Heart left ventricle (tissue), 16 donors: ENCODE measurements at places on chromosomes 3 and 15.

DNA sequence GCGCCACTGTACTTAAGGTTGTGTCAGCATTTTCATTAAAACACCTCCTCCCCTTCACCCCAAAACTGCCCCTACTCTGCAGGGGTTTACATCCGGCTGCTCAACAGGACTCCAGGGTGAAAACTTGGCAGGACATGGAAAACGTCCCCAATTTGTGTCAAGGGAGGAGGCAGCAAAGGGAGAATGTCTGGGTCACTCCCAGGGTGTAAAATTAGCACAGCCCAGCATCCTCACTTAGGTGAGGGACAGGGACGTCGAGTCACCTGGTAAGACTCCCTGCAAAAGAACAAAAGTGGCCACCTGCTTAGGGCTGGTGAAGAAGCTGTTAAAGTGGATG, 532.3 kb downstream of the FOXP1 start:
- H3K4me1 ChIP-seq, result peaks cover 46% of the 10 kb centered on the region
- H3K27ac ChIP-seq, result peak overlapping the region; percentile 74
- no peak overlapping the region for H3K4me3 ChIP-seq
- DNase-seq, result no peak
- no peaks in the 10 kb centered on the region for H3K27me3 ChIP-seq
- peaks cover 52% of the 10 kb centered on the region for H3K36me3 ChIP-seq

DNA sequence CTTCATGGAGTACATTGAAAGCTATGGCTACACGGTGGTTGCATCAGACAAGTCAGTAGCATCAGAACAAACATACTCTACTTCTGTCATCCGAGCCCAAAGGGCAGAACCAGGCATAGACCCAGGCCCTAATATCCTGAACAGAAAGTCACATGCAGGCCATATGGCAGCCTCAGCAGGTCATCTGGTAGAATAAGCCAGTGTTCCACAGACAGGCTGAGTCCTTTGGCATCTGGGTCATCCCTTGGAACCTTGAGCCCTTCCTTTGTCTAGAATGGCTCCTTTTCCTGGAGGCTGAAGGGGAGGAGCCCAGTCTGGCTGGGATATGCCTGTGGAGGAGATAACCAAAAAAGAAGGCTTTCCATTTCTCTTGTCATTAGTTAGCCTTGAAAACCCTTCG, 29.2 kb downstream of the SEMA6D start:
- H3K4me3 ChIP-seq, result no peak overlapping the region
- no peak for DNase-seq
- no peaks in the 10 kb centered on the region for H3K36me3 ChIP-seq
- no peak overlapping the region for H3K27ac ChIP-seq
- peaks cover 14% of the 10 kb centered on the region for H3K4me1 ChIP-seq

DNA sequence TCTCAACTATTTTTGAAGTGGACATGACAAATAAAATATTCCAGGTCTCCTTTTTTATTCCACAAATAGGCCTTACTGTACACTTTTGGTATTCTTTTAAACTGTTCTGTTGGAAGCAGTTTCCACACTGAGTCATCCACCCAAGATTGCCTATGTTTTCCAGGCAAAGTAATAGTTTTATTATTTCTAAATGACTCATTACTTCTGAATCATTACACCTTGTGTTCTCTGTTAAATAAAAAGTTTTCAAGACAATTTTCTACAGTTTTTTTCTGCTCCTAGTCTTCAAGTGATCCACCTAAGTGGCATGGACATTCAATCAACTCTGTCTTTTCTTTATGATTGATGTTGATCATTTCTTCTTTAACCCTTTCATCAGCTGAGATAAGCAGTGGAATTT, 26.5 kb downstream of the PPP2R3A start:
- no peaks in the 10 kb centered on the region for H3K27me3 ChIP-seq
- H3K4me1 ChIP-seq, result peaks cover 16% of the 10 kb centered on the region
- H3K27ac ChIP-seq, result no peak overlapping the region
- DNase-seq, result no peak
- no peak overlapping the region for H3K4me3 ChIP-seq

DNA sequence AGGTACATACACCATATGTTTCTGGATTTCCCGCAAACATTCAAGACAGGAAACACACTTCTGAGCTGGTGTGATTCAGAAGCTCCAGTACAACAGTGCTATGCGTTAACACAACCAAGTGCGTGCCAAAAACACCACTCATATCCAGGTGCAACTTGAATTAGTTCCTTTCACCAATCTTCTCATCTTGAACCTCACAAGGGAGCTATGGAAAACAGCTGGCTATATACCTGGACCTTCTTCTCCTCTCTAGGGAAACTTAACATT, 31.3 kb downstream of the SUSD5 start:
- H3K27ac ChIP-seq, result no peak overlapping the region
- H3K27me3 ChIP-seq, result no peaks in the 10 kb centered on the region
- H3K4me1 ChIP-seq, result no peaks in the 10 kb centered on the region
- H3K4me3 ChIP-seq, result no peak overlapping the region
- H3K36me3 ChIP-seq, result no peaks in the 10 kb centered on the region

- no peak for DNase-seq
- no peaks in the 10 kb centered on the region for H3K36me3 ChIP-seq
- no peak overlapping the region for H3K27ac ChIP-seq
Observed at GRCh38 chr15:69089258-69089657, 71.2 kb upstream of the GLCE start.

DNA sequence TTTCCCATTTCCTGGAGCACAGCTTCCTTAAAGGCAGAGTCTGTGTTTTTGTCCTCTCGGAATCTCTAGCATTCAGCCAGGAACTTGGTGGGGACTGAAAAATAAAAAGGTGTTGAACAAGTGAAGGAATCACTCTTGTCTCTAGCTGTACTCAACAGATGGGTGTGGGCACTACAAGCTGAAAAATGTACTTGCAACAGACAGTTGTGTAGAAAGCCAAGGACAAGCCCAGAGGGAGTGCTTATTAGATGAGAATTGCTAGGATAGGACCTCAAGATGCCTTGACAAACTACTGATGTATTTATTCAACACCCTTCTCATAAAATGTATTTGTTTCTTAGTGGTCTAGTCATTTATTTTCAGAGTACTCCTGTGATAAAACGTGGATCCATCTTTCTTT, 95.1 kb downstream of the CHCHD6 start:
- no peaks in the 10 kb centered on the region for H3K27me3 ChIP-seq
- no peaks in the 10 kb centered on the region for H3K4me1 ChIP-seq
- no peak for DNase-seq
- H3K36me3 ChIP-seq, result no peaks in the 10 kb centered on the region
- H3K4me3 ChIP-seq, result no peak overlapping the region

DNA sequence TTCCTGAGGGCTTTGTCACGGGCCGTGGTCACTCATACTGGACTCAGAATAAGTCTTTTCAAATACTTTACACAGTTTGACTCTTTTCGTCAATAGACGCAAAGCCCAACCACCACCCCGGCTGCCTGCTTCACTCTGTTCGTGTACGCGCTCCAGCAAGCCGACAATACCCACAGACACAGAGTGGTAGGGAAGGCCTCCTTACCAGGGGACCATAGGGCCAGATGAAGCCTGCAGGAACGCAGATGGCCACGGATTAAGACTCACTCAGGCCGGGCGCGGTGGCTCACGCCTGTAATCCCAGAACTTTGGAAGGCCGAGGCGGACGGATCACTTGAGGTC, 29.7 kb downstream of the EFCAB12 start:
- no peaks in the 10 kb centered on the region for H3K36me3 ChIP-seq
- H3K4me1 ChIP-seq, result peaks cover 23% of the 10 kb centered on the region
- DNase-seq, result no peak
- H3K27ac ChIP-seq, result peak overlapping the region; percentile 64

DNA sequence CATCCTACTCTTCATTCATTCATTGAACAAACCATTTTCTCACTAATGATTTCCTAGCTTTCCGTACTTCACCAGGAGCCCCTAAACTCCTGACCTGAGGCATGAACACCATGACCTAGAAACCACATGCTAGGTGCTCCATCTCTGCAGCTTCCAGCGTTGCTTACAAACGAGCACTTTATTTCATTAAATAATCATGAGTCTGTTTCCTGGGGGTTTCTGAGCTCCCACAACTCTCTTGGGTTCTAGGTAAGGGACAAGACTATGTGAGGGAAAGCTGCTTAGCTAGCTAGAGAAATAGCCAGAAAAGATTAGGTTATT, 1.3 kb downstream of the MAP2K1 start:
- peak overlapping the region; percentile 81 for H3K4me3 ChIP-seq
- peaks cover 23% of the 10 kb centered on the region for H3K4me1 ChIP-seq
- no peak for DNase-seq
- H3K36me3 ChIP-seq, result no peaks in the 10 kb centered on the region

DNA sequence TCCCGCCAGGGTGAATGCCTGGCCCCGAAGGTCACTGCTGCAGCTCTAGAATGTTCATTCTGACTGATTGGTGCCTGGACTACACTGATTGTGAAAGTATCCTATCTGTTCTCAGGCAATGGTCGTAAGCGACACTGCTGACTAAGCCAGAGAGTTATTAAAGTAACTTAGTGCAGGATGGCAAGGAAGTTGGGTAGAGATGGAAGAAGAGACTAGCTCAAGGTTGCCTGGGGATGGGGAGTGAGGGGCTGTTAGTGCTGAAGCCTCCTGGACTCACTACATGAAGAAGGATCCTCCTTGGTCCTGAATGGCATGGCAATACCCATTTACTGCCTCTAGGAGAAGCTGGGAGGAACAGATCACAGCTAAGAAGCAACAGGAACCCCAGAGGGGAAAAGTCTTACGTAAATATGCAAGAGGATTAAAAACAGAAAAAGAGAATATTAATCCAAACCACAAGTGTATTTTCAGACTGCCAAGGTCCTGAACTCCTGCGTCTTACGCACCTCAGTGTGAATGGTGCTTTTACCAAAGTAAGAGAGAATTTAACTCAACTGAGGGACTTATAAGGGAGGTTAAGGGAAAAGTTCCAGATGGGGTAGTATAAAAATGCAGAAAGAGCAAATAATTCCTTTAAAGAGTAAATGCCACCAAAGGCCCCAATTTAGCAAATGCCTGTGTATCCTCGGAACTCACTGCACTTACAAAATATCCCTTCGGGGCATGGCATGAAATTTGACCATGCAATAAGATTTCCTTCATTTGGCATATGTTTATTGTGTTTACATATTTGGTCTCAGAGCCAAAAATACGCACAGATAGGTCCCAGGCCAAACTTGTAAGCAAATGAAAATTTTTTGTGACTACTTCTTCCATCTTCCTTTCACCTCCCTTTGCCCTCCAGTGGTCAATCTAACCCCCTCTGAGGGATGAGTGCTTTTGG, 64.0 kb upstream of the DGKG start:
- H3K27ac ChIP-seq, result peak overlapping the region; percentile 50
- H3K36me3 ChIP-seq, result no peaks in the 10 kb centered on the region
- peaks cover 4% of the 10 kb centered on the region for H3K27me3 ChIP-seq
- H3K4me1 ChIP-seq, result peaks cover 15% of the 10 kb centered on the region

DNA sequence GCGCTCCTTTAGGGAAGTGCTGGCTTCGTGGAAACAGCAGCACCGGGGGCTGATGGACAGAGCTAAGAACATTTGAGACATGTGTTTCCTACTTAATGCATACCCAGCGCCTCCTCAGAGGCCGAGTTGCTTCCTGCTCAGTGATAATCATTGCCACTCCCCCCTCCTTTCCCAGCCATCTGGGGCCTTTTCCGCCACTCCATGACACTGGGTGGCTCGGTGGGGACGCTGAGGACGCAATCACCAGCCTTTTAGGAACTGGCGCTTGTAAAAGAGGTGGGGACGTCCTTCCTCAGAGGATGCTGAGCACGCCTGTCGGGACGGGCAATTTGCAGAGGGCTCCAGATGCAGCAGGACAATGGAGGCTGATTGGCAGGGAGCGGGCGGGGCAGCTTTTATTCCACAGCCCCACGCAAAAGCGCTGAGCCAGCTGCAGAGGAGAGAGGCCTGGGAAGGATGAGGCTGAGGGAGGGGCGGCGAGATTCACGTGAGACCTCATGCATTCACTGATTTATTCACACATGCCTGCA, 22.2 kb upstream of the IQSEC1 start:
- H3K4me3 ChIP-seq, result no peak overlapping the region
- no peaks in the 10 kb centered on the region for H3K27me3 ChIP-seq
- H3K36me3 ChIP-seq, result no peaks in the 10 kb centered on the region
- H3K27ac ChIP-seq, result no peak overlapping the region
- H3K4me1 ChIP-seq, result peaks cover 10% of the 10 kb centered on the region
- DNase-seq, result peak; percentile 34

GRCh38 chr3:23421811-23422516, 218.8 kb downstream of the UBE2E2 start:
- H3K27me3 ChIP-seq, result no peaks in the 10 kb centered on the region
- H3K4me1 ChIP-seq, result peaks cover 19% of the 10 kb centered on the region
- H3K4me3 ChIP-seq, result no peak overlapping the region
- DNase-seq, result no peak

- H3K36me3 ChIP-seq, result no peaks in the 10 kb centered on the region
- H3K4me1 ChIP-seq, result no peaks in the 10 kb centered on the region
- no peaks in the 10 kb centered on the region for H3K27me3 ChIP-seq
- no peak for DNase-seq
- no peak overlapping the region for H3K27ac ChIP-seq
Observed at GRCh38 chr3:35088943-35089342, 550.4 kb upstream of the ARPP21 start.

DNA sequence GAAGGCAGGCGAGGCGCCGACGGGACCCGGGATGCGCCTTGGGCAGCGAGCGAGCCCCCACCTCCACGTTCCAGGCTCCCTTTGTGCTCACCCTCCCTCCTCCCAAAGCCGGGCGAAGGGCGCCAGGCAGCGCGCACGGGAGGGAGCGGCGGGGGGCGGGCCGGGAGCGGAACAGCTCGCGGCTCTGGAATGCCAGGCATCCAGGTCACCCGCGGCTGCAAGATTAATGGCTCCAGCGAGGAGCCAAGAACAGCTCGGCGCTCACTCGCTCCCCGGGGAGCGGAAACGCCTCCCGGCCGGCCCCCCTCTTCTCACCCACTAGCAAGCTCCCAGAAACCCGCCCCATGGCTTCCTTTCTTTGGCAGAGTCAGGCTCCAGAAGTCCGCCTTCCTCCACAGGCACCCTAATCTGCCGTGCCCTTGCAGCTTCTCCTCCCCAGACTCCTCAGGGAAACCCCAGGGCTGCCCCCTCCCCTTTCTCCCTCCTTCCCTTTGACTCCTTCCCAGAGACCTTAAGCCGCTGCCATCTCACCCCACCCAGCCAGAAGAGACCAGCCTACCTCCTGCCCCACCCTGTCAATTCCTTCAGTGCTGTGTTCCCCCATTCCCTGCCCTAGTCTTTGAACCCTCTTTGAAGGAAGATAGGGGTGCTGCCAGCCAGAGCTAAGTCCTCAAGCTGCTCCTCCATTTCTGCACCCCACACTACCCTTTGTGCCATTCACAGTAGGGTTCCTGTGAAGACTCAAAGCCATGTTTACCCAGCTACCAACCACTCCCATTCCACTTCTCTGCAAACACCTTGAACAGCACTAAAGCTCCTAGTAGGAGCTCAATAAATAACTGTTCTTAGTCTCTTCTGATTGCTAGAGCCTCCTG, 9.9 kb downstream of the AMOTL2 start:
- peak overlapping the region; percentile 97 for H3K27ac ChIP-seq
- peaks cover 4% of the 10 kb centered on the region for H3K36me3 ChIP-seq
- no peaks in the 10 kb centered on the region for H3K27me3 ChIP-seq
- peaks cover 83% of the 10 kb centered on the region for H3K4me1 ChIP-seq

- no peaks in the 10 kb centered on the region for H3K27me3 ChIP-seq
- no peak overlapping the region for H3K4me3 ChIP-seq
- no peak for DNase-seq
- no peaks in the 10 kb centered on the region for H3K36me3 ChIP-seq
- H3K4me1 ChIP-seq, result no peaks in the 10 kb centered on the region
- no peak overlapping the region for H3K27ac ChIP-seq
Observed at GRCh38 chr3:155978324-155978723, 107.9 kb downstream of the GMPS start.
